KBM-7 (cell line): ENCODE measurements at places on chromosomes 4 and X.
A peak's percentile ranks its signal among the peaks of the same experiment; 100 is the strongest.

GRCh38 chrX:125826080-125826479 lies 340.0 kb downstream of the DCAF12L2 start:
- DNase-seq: peak; percentile 6

DNA sequence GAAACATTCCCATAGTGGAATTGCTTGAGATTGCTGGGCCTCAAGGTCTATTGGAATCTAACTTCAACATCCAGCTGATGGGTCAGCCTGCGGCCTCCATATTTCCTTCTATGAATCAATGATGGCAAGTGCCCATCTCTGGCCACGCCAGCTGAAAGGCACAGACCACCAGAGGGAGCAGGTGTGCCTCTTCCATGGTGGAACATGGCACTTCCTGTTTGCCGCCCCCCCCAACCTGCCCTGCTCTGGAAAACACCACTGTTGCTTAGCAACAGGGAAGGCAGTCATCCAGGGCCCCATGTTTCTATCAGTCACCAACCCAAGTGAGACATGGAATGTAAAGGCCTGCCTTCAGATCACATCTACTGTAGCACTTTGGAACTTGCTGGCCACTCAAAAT lies 11.6 kb downstream of the PAGE4 start:
- DNase-seq: peak; percentile 62

DNA sequence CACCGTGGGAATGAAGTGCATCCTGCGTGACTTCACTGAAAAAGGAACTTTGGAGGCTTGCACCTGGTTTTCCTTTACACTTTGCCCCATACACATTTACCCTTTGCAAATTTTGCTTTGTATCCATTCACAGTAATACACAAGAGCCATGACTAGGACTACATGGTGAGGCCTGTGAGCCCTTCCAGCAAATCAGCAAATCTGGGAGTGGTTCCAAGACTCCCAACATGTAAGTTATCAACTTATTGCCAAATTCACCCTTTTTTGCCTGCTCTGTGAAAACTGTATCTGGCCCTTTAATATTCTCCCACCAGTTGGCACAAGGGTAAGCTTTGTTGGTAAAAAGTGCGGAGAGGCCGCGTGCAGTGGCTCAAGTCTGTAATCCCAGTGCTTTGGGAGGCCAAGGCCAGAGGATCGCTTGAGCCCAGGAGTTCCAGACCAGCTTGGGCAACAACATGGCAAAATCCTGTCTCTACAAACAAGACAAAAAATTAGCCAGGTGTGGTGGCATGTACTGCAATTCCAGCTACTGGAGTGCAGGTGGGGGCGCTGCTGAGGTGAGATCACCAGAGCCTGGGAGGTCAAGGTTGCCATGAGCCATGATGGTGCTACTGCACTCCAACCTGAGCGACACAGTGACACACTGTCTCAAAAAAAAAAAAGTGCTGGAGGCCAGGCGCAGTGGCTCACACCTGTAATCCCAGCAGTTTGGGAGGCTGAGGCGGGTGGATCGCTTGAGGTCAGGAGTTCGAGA lies 5.0 kb downstream of the PRMT9 start:
- no peak for DNase-seq

DNA sequence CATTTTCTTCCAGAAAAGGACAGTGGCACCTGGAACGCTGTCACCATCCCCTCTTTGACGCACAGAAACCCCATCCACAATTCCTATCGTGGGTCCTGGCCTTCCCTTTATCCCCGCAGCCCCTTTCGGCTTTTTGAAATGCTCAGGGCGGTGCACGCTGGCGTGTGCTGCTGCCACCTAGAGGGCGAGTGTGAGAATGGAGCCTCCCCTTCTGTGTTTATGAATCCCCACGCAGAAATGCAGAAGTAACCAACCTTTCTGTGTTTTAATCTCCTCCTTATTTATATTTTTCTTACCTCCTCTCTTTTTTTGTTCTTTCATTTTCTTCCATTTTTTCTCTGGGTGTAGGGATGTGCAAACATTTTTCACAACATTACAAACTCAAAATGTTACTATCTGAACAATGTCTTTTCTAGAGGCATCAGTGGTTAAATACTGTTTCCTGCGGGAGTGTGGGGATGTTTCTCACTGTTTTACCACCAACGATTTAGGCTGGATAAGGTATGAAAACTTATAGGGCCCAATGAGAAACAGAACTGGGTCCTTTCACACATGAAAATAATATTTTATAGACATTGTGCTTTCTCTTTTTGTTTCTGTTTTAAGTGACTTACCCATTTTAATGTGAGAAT lies 50.0 kb downstream of the TMA16 start:
- peak; percentile 79 for DNase-seq

DNA sequence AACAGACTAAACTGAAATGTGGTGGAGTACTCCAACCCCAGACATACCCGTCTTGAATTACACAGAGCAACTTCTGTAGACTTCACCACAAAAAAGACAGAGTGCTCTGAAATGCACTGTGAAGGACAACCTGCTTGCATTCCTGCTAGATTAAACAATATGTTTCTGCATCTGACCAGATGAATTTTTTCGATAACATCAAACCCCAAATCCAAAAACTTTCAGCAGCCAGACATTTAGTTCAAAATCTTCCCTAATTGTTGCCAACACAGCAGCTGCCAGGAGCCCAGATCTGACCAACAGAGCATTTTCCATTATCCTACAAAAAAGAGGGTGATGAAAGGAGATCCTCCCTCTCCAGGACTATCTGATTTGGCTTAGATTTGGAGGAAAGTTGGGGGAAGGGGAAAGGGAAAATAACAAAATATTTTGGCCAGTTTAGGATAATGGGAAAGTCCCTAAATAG lies 356.5 kb downstream of the PDGFC start:
- DNase-seq: no peak

DNA sequence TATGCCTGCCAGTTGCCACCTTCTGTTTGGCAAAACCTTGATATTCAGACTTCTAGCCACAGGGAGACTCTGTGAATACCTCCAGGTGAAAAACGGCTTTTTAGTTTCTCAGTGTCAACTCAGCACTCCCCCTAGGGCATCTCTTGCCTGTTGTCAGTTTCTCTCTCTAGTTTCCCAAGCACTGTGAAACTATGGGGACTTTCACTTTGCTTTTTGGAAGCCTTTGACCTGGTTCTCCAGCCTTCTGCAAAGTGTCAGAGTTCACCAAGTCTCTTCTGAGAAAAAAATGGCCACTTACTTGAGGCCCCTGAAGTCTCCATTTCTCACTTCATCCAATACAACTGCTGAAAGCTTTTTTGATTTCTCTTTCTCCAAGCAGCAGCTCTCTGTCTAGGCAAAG lies 521.5 kb downstream of the INPP4B start:
- no peak for DNase-seq

DNA sequence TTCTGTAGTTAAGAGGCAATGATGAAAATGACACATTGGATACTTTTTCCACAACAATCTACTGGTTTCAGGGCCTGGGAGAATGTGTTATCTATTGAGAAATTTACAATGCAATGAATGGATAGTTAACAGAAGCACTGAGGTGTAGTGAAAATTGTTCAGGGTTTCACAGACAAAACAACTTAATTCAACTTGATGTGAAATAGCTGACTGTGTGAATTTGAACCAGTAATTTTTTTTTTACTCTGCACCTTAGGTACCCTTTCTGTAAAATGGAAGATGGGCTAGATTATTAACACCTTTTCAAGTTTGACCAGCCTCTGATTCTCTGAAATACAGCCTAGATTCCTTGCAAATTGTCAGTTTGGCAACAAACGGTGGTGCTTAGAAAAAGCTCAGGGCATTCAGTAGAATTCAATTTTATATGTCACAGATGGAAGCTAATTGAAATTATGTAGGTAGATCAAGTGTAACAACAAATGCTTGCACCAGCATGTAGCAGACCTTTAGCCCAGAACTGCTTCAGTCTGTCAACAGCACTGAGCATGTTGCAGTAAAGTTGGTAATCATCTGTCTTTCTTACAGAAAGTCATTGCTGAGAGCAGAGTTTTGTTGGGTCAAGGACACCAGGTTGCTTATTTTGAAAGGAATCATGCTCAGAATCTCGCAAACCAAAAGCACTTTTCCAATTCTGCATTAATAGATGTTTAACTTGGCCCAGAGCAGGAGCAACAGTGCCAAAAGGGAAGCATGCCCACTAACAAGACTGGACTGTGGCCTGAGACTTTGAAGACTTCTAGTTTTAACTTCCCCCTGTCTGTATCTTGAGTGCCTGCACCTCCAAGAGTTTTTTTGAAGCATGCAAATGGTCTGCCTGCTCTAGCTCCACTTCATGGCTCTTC lies 526.6 kb downstream of the PACRGL start:
- DNase-seq: no peak

DNA sequence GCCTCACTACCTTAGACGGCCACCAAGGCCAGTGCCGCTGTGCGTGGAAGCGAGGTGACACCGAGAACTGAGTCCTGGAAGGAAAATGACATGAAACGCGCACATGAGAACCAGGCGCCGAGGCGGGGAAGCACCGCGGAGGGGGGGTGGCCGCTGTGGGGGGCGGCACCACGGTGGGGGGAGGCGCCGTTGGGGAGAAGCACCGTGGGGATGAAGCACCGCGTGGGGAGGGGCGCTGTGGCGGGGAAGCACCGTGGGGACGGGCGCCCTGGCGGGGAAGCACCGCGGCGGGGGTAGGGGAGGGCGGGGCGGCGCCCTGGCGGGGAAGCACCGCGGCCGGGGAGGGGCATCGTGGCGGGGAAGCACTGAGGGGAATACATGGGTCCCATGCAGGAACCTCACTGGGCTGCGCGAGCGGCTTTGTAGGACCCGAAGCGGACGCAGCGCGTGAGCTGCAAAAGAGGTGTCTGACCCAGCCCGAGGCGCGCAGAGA lies 28.0 kb downstream of the PPP2R3B start:
- DNase-seq: no peak

GRCh38 chr4:3254302-3255131 lies 5.6 kb downstream of the MSANTD1 start:
- no peak for DNase-seq

- DNase-seq: no peak
These were observed 74.2 kb downstream of the LIMCH1 start for GRCh38 chr4:41611881-41612871.

- DNase-seq: no peak
These were observed 19.9 kb upstream of the CDS1 start for GRCh38 chr4:84563002-84563401.

- no peak for DNase-seq
These were observed 99.5 kb downstream of the ANK2 start for GRCh38 chr4:113148925-113149324.

- DNase-seq: no peak
These were observed 64.5 kb downstream of the UGT8 start for GRCh38 chr4:114663083-114663482.

GRCh38 chr4:23166407-23166806 lies 473.7 kb downstream of the GBA3 start:
- no peak for DNase-seq

DNA sequence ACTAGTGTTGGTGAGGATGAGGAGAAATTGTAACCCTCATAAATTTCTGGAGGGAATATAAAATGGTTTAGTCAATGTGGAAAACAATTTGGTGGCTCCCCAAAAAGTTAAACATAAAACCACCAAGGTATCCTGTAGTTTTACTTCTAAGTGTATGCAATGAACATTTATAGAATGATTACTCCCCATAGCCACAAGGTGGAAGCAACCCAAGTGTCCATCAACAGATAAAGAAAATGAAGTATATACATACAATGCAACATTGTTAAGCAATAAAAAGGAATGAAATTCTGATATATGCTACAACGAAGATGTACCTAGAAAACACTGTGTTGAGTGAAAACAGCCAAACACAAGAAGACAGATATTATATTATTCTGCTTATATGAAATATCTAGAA lies 569.1 kb upstream of the GRID2 start:
- DNase-seq: no peak

GRCh38 chr4:105350859-105351490 lies 122.9 kb downstream of the PPA2 start:
- DNase-seq: peak; percentile 32

DNA sequence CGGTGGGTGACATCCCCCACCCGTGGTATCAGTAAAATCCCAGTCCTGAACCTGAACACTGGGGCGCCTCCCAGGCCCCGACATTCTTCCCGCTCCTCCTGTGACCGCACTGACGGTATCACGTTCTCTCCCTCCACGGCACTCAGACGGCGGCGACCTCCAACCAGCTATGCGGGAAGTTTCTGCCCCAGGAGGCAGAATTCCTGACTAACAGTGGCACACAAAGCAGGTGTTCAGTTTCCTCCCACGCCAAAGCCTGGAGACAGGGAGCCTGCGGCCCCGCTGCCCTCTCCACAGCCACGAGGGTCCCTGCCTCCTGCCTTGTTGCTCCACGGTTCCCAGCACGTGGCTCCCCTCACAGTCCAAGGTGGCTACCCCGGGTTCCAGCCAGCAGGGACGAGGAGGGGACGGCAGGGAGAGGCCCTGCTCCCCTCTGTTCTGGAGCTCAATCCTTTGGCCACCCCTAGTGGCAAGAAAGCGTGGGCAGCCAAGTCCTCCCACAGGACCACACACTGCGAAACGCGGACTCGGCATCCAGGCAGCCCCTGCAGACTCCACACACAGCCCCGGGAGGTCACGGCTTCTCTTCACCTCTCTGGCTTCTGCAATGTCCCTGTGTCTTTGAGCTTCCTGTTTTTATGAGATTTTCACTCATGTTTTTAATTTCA lies 15.2 kb downstream of the CTBP1 start:
- no peak for DNase-seq

GRCh38 chr4:60531776-60532379 lies 668.2 kb upstream of the ADGRL3 start:
- DNase-seq: no peak

DNA sequence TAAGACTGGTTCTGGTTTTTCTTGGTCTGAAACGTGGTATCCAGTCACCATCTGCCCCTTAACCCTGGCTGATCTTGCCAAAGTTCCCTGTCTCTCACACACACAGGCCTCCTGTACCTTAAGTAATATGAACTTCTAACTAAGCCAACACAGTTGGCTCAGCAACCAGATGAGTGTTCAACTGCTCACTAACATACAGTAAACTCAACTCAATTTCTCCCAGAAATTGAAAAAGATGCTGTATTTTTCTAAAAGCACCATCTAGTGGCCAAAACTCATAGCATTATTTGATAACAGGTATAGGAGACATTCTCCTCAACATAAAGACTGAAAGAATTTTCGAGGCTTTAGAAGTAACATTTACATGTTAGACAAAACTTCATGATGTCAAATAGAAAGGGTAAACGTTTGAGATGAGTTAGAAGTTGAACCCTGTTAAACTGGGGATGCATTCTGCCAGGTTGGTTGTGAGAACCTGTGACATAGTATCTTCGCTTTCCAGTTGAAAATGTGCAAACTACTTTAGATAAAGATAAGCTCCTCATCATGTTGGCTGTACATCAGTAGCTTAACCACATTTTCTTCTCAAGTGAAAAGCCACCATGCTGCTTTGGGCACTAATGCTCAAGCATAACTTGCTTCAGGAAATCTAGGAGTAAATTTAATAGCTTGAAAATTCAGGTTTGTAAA lies 31.2 kb downstream of the CCNI start:
- peak; percentile 52 for DNase-seq

DNA sequence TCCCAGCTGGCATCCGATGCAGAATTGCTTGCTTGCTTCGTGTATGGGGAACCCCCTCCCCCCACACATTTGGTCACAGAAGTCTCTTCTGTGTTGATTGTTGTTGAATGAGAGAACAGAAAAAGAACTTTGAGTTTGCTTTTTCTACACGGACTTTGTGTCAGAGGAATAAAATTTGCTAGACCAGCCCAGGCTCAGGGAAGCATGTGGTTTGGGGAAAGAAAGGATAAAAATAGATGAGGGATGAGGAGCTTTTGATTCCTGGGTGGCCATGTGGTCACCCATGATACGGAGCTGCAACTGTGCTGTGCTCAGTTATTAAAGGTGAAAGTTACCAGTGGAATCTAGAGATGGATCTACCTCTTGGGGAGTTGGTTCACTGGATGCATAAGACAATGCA lies 34.2 kb upstream of the ESX1 start:
- no peak for DNase-seq

GRCh38 chr4:83390944-83391343 lies 56.3 kb upstream of the HPSE start:
- no peak for DNase-seq
